T-cell (primary cell): ENCODE measurements at places on chromosomes 5 and 9.

GRCh38 chr9:70444904-70445303 is 30.4 kb upstream of the KLF9 start:
- no peak for DNase-seq

GRCh38 chr9:15430920-15431844 is 8.5 kb downstream of the SNAPC3 start:
- no peak for DNase-seq

- DNase-seq: no peak
Observed at GRCh38 chr5:82234885-82235284, 43.3 kb downstream of the RPS23 start.

- no peak for DNase-seq
Observed at GRCh38 chr9:109640580-109641371, 139.2 kb upstream of the PALM2AKAP2 start.

DNA sequence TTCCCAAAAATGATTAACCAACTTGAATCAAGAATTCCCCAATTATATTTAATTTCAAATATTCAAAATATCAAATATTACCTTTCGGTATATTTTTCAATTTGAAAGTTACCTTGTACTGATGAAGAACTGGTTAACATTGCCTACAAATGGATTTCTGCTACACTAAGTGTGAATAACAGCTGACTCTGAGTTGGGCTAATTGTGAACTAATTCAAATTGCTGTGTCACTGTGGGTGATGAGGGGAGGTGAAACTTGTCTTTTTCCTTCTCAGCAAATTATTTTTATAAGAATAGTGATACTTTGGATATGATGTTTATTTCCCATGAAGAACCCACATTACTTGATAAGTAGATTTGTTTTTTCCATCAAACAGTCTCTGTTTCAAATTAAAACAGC is 103.4 kb upstream of the RPS23 start:
- no peak for DNase-seq

DNA sequence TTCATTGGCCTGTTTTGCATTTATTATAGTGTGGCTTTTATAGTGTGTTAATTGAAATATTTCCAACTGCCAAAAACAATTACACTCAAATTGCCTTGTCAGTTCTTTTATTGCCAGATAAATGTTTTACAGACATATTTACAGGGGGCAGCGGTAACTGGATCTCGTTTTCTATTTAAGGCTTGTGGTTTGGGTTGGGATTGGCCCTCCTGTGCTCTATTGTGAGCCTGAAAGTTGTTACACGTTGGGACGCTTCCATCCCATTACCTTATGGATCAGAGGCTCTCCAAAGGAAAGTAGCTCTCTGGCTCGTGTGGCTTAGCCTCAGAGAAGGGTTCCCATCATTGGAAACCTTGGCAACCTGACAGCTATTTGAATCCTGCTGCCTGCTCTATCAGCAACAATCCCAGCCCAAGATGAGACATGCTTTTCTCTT is 20.8 kb downstream of the DNAI1 start:
- DNase-seq: no peak

- DNase-seq: no peak
Observed at GRCh38 chr5:174083056-174083827, 37.7 kb downstream of the NSG2 start.

GRCh38 chr9:85053206-85053786 is 383.8 kb downstream of the NTRK2 start:
- DNase-seq: no peak

DNA sequence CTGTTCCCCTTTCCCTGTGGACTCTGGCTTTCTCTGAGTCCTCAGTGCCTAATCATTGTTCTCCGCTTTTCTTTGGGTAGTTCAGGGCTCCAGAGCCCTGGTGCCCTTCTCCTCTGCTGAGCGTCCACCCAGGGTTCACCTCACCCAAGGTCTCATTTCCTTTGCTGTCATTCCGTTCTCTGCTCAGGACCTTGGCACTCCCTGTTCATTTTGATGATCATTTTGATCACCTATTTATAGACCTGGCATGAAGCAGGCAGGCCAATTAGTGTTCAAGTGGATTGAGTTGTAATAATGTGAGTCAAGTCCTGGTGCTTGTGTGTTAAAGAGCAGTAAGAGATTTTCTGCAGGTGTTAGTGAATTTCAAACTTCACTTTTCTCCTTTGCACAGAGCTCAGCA is 3.6 kb downstream of the TRIO start:
- DNase-seq: no peak

- DNase-seq: no peak
Observed at GRCh38 chr9:92422611-92423338, 1.5 kb downstream of the OMD start.

DNA sequence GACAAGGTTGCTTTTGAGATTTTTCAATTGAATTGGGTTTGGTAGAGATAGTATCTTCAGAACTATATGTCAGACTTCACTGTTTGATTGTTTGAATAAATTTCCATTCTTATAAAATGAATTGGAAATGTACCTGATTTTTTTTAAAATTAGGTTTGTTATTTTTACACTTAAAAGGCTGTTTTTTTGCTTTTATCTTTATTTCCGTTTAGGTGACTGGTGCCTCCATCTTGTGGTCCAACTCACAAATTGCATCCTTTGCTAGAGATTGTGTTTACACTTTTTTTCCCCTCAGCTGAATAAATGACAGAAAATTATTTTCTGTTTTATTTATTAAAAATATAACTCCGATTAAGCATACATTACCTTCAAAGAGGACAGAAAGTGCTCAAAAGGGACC is 15.6 kb downstream of the NDUFAF2 start:
- no peak for DNase-seq

- no peak for DNase-seq
Observed at GRCh38 chr9:123336449-123336848, 19.5 kb upstream of the CRB2 start.

- DNase-seq: no peak
Observed at GRCh38 chr5:110854200-110854599, 115.4 kb downstream of the SLC25A46 start.

GRCh38 chr5:172077664-172078425 is 71.4 kb upstream of the FBXW11 start:
- DNase-seq: no peak

- DNase-seq: no peak
Observed at GRCh38 chr9:127162046-127162863, 39.8 kb upstream of the ANGPTL2 start.

- DNase-seq: no peak
Observed at GRCh38 chr9:37919246-37919955, 15.5 kb upstream of the SLC25A51 start.

- no peak for DNase-seq
Observed at GRCh38 chr5:151198861-151199260, 25.0 kb downstream of the CCDC69 start.

DNA sequence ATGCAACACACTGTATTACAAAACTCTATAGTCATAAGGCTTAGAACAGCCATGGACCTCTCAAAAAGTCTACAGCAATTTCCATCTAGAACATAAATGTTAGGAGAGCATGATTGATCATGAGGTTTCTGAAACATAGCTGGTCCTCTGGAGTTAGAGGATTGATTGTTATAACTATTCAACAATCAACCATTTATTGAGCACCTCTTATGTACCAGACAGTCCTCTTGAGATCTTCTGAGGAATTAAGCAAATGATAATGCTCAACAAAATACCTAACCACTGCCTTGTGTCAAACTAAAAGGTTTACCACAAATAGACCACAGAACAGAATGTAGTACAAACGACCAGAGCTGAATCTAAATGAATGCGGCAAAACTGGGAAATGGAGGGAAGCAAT is 3.4 kb upstream of the AGTPBP1 start:
- DNase-seq: no peak

- no peak for DNase-seq
Observed at GRCh38 chr9:69583645-69584234, 88.4 kb downstream of the APBA1 start.

DNA sequence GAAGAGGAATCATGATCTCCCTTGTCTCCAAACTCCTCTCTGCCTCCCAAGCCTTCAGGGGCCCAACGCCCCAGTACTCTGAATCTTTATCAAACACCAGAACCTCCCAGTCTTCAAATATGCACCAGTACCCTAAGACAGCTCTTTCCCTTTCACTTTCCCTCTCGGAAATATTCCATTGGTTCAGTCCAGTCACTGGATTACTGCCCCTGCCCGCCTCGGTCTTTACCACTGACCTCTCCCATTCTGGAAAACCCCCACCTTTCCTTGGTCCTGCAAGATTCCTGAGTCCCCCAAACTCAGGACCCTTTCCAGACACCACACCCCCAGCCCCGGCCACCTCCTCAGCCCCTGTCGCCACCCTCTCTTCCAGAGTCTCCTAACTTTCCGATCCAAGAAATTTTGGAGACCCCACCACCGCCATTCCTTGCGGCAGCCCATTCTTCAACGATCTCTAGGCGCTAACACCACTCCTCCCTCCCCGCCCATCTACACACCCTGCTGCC is 674 bp downstream of the C5orf15 start:
- no peak for DNase-seq

DNA sequence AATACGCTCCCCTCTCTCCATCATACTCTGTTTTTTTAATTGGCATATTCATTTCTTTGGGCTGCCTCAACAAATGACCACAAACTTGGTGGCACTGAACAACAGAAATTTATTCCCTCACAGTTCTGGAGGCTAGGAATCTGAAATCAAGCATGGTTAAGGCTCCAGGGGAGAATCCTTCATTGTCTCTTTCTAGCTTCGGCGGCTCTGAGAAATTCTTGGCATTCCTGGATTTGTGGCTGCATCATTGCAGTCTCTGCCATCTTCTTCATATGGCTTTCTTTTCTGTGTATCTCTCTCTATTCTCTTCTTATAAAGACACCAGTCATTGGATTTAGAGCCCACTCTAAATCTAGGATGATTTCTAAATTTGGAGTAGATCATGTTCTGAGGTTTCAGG is 10.9 kb upstream of the SLC24A2 start:
- DNase-seq: no peak

DNA sequence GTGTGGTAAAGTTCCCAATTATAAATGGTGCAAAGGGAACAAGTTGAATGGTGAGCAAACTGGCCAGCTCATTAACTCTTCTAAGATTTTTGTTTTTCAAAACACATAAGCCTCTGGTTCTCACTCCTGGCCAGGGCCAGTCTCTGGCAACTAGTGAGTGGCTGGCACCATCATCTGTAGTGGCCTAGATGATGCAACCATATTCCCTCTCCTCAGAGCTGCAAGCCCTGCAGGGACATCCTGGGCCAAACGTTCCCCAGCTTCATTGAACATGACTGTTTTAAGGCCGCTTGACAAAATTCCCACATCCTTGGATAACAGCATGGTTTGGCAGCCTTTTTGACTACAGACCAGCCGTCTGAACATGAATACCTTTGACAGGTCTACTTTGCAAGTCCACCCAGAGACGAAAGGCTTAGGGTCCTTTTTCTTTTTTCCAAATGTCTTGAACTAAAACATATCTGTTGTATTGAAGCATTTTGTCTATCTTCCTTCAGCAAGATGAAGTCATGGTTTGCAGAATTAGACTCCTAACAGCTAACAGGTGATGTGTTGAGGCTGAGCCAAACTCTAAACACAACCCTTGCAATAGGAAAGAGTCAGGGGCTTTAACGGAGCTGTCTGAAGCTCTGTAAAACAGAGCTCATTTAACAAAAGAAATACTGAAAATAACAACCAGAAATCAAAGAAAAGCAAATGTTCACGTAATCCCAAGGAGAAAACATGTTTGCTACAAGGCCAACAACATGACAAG is 23.8 kb downstream of the MACROH2A1 start:
- no peak for DNase-seq

DNA sequence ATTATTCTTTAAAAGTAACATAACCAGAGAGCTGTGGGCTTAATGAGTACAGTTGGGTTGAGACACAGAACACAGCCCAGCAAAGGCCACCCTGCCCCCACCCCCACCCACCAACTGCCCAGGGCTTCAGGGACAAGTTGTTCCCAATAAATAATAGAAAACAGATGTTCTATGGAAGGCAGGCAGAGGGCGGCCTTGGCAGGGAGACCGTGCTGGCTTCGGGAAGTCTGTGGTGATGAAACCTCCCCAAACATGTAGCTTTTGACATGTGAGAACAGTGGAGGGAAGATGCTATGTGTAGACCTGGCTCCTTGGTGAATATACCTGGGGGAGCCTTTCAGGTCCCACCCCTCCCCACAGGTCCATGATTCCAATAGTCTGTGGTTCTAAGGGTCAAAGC is 10.0 kb downstream of the TRAF1 start:
- DNase-seq: no peak

GRCh38 chr9:36828611-36829013 is 205.5 kb downstream of the PAX5 start:
- DNase-seq: no peak

DNA sequence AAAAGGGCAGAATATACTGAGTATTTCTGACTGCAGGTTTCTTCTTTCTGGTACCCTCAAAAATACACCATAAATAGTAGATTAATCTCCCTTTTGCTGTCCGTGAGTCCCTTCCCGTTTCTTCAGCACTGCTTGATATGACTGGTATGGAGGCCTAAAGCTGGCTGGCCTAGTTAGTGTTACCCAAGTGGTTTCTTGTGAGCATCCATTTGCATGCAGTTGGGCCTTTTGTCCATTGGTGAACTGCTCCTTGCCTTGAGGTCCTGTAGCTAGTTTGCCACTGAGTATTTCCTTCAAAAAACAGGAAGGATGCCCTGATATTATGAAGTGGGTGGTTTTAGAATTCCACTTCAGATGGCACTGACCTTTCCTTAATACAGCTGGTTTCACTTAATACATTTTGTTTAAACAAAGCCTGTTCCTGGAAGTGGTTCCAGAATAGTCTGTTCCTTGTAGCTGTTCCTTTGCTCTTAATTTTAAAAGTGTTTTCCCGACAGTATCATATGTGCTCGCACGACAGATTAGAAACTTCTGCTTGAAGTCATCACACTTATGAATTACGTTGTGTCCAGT is 40.0 kb upstream of the ABL1 start:
- no peak for DNase-seq

DNA sequence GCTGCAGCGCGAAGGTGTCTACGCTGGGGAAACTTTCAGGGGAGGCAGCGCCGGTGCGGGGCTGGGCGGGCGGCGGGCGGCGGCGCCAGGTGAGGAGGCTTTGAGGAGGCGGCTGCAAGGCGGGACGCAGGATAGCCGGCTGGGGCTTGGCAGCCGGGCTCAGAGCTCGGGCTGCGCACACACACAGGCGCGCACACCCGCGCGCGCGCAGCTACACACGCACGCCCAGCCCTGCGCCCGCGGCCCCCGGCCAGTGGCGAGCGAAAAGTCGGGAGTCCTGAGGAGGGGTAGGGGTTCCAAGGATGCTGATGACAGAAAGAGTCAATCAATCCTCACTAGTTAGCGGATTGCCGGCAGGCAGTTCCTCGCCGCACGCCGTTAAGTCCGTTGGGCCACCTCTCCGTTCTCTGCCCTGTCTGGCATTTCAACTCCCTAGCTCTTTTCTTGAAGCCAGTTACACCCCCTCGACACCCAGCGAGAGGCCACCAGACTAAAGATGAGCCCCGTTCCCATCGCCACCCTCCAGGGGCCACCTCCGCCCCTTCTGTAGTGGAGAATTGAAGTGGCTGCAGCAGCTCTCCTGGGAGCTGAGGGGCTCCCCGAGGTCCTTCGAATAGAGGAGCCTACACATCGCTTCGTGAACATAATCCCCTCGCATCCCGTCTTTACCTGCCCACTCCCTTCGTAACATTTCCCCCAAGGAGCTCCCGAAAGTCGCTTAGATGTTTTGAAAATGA is 1640.3 kb upstream of the C9orf72 start:
- DNase-seq: no peak

GRCh38 chr9:93122721-93123221 is 11.3 kb downstream of the NINJ1 start:
- no peak for DNase-seq
